ENCODE measurements at places on chromosomes 5 and 9.
A peak's percentile ranks its signal among the peaks of the same experiment; 100 is the strongest.

GRCh38 chr9:94900222-94901018 lies 173.9 kb downstream of the AOPEP start:
- no peak overlapping the region for H3K4me3 ChIP-seq
- DNase-seq, result no peak
- H3K27ac ChIP-seq, result no peak overlapping the region
- H3K36me3 ChIP-seq, result no peaks in the 10 kb centered on the region

DNA sequence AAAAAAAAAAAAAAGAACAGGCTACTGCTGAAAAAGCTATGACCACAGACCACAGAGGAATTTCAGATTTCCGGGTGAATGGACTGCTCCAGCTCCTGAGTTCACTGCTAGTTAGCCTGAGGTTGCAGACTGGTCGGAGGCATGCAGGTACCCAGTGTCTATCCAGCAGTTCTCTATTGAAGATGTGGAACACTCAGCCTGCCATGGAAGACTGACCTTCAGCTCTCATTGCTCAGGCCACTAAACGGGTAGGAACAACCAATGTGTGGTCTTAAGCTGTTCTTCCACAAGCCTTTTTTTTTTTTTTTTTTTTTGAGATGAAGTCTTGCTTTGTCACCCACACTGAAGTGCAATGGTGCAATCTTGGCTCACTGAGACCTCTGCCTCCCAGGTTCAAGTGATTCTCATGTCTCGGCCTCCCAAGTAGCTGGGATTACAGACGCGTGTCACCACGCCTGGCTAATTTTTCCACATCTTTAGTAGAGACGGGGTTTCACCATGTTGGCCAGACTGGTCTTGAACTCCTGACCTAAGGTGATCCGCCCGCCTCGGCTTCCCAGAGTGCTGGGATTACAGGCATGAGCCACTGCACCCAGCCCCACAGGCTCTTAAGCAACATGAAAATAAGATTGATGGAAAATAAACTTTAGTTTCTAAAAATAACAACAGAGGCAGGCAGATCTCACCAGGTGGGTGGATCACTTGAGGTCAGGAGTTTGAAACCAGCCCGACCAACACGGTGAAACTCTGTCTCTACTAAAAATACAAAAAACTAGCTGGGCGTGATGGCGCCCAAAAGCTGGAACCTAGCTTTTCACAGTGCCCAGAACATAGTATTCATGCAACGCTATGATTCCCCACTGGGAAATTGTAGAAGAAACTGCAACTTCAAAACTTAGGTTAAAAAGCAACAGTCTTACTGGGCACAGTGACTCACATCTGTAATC lies 20.0 kb upstream of the NPM1 start:
- H3K4me3 ChIP-seq, result no peak overlapping the region
- peaks cover 23% of the 10 kb centered on the region for H3K27me3 ChIP-seq
- H3K4me1 ChIP-seq, result no peaks in the 10 kb centered on the region
- no peaks in the 10 kb centered on the region for H3K36me3 ChIP-seq
- H3K27ac ChIP-seq, result no peak overlapping the region
- DNase-seq, result no peak

DNA sequence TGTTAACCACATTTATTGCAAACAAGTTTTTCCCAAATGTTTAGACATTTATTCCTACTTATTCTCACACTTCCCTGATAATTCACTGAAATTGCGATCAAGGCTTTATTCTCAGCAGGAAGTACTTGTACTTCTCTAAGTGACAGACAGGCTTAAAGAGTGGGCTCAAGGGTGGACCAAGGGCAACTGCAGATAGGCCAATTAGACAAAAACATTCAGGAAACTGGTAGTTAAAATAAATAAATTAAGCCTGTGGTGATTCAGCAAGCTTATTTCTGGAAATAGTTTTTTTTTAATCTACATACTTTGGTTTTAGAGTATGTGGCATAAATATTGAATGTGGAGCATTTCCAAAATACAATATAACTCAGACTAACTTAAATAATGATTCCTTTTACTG lies 136.1 kb downstream of the UGCG start:
- peaks cover 43% of the 10 kb centered on the region for H3K4me1 ChIP-seq
- H3K27me3 ChIP-seq, result peaks cover 25% of the 10 kb centered on the region
- H3K27ac ChIP-seq, result no peak overlapping the region
- no peak overlapping the region for H3K4me3 ChIP-seq

- peak within 1 kb of the TSS; percentile 56 for H3K27ac ChIP-seq
- peaks cover 24% of the 10 kb centered on the region for H3K4me1 ChIP-seq
- DNase-seq, result peak; percentile 20
- H3K27me3 ChIP-seq, result peaks cover 37% of the 10 kb centered on the region
Observed at GRCh38 chr9:132409828-132410528, at the start of gene CFAP77. CFAP77 (plus strand) TSS chr9:132410211; CDS start chr9:132410272, 61 bp downstream.

DNA sequence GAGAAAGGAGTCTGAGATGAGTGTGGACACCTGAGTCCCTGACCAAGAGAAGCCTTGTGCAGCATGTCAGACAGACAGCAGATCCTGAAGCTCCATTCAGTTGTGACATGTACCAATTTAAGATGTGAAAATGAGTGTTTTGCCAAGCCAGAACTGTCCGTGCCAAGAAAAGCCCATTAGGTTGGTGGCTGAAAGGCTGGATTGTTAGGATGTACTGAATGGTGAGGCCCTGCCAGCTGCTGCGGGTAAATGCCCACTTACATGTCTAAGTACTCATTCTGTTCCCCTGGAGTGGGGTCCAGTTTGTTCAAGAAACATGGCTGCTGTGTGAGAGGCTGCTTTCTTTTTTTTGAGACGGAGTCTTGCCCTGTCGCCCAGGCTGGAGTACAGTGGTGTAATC lies 14.6 kb downstream of the DAPK1 start:
- H3K36me3 ChIP-seq, result no peaks in the 10 kb centered on the region
- H3K4me3 ChIP-seq, result no peak overlapping the region
- H3K4me1 ChIP-seq, result no peaks in the 10 kb centered on the region
- peaks cover 3% of the 10 kb centered on the region for H3K27me3 ChIP-seq
- no peak for DNase-seq

- H3K4me3 ChIP-seq, result no peak overlapping the region
- DNase-seq, result no peak
- H3K4me1 ChIP-seq, result no peaks in the 10 kb centered on the region
- H3K36me3 ChIP-seq, result no peaks in the 10 kb centered on the region
Observed at GRCh38 chr5:26538226-26538625, 500.2 kb downstream of the CDH9 start.

All from naive thymus-derived CD8-positive, alpha-beta T cell (primary cell).